ENCODE measurements at places on chromosomes 4 and X.
A peak's percentile ranks its signal among the peaks of the same experiment; 100 is the strongest.

- DNase-seq: no peak
Measured at GRCh38 chrX:69014200-69014599, 151.1 kb downstream of the PJA1 start.

DNA sequence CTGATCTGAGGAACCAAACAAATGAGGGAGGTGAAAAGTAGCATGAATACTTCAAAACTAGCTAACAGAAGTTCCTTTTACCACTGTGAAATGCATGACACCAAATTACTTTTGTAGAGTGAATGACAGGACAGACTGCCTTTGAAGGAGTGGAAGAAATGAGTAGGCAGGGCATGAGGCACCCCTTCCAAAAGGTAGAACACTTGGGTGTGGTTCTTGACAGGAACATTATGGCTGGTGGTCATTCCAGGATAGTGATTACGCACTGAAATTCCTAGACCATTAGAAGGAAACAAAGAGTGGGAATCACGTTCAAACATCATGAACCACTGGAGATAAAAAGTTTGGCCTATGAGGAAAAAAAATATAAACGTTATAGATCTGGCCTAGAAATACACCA, 4.9 kb downstream of the HUWE1 start:
- no peak for DNase-seq

- no peak for DNase-seq
Measured at GRCh38 chr4:102988429-102989020, 31.0 kb downstream of the SLC9B1 start.

DNA sequence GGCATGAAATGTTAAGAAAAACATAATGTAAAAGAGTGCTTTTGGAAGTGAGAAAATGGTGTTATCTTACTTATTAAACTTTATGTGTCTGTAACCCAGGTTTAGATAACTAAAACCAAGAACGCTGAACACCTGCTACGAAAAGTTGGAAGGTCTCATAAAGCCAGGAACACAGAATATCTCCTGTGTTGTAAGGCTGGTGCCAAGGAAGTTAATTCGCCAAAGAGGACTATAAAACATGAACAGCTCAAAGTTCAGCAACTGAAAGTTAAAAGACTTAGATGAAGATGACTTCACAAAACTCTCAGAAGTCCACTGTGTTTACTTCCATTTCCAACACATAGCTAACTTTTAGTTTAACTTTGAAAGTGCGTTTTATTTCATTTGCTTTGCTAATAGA, 54.3 kb downstream of the GPRIN3 start:
- DNase-seq: no peak

DNA sequence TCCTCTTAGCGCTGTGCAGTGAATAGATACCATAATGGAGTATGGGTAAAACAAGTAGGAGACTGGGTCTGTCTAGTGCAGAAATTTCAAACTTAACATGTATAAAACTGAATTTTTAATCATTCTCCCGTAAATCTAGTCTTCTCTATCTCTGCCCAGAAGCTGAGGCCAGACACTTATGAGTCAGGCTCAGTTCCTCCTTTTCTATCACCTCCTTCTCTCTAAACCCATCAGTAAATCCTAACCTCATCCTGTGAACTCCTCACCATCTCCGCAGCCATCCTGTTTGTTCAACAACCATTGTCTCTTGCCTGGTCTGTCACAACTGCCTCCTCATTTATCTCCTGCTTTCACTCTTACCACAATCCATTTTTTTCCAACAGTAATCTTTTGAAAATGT, 19.8 kb upstream of the SGMS2 start:
- DNase-seq: no peak

GRCh38 chr4:110088670-110089069, 109.7 kb downstream of the ELOVL6 start:
- no peak for DNase-seq

DNA sequence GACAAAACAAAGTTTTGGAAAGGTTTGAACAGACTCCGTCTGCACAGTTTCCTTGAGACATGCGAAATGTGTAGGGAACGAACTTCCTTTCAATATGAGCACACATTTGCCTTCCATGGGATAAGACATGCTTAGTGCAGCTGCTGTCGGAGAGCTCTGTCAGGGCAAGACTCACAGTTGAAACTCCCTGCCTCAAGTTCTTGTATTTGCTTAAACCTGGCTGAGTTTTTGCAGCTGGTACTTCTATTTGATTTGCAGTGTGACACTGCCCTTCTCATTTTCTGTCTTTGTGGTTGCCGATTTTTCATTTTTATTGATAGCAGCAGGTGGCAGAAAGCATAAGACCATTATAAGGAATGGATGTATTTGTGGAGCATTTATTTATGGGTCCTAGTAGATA, 18.2 kb upstream of the RHOH start:
- DNase-seq: no peak

DNA sequence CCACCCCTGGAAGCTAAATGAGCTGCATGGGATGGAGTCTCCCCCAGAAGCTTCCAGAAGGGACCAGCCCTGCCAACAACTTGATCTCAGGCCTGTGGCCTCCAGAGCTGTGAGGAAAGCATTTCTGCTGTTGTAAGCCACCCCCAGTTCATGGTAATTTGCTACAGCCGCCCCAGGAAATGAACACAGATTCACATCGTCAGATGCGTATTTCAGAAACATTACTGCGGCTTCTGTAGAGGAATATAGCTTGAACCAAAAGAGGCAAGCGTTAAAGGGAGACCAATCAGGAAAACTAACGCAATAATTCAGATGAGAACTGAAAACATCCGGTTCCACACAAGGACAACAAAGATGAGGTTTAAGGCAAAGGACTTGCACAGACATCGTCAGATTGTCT, 128.4 kb upstream of the TBL1X start:
- peak; percentile 48 for DNase-seq

GRCh38 chr4:150131581-150132228, 53.5 kb downstream of the DCLK2 start:
- no peak for DNase-seq

DNA sequence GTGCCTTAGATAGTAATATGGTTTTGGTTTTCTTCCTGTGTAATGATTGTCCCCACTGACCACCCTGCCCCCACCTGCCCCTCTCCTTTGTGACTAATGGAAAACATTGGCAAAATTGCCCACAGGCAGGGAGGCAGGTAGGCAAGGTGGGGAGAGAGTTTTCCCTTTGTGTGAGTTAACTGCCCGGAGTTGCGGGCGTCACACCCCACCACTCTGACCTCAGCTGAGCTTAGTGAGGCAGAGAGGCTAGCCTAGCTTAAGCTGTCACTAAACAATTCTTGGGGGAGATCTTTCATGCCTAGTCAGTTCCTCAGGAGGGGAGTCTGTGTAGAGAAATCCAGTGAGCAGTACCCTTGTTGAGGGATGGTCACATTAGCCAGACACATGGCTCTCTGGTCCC, 245.3 kb downstream of the BCOR start:
- no peak for DNase-seq

GRCh38 chr4:70688795-70689231, 481 bp downstream of the UTP3 start:
- DNase-seq: no peak

GRCh38 chr4:85569730-85570299, 94.9 kb downstream of the ARHGAP24 start:
- no peak for DNase-seq

GRCh38 chr4:98385831-98386230, 124.6 kb downstream of the RAP1GDS1 start:
- no peak for DNase-seq

DNA sequence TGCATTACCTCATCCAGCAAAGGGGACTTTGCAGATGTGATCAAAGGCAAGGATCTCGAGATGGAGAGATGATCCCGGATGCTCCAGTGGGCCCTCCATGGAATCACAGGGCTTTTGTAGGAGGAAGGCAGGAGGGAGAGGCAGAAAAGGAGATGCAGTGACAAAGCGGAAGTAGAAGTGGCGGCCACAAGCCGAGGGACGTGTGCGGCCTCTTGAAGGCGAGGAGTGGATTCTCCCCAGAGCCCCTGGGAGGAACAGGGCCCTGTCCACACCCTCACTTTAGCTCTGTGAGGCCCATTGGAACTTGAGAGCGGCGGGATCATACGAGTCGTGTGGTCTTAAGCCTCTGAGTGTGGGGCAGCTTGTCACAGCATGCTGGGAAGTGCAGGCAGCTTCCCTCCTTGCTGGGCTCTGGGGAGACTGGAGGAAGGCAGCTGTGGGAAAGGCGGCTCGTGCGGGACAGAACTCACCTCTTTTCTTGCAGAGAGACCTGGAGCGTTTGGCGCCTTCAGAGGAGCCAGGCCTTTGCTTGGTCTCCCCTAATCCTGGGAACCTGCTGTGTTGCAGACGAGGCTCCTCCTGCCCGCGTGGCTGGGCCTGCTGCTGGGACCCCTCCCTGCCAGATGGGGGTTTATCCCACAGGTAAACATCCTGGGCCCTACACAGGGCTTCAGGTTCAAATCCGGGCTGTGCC, 10.2 kb downstream of the SH3TC1 start:
- DNase-seq: no peak

GRCh38 chrX:123993904-123994635, 32.6 kb downstream of the STAG2 start:
- no peak for DNase-seq

GRCh38 chr4:48248559-48248953, 21.1 kb downstream of the TEC start:
- no peak for DNase-seq

GRCh38 chr4:130600706-130601105, 1504.8 kb downstream of the C4orf33 start:
- DNase-seq: no peak

DNA sequence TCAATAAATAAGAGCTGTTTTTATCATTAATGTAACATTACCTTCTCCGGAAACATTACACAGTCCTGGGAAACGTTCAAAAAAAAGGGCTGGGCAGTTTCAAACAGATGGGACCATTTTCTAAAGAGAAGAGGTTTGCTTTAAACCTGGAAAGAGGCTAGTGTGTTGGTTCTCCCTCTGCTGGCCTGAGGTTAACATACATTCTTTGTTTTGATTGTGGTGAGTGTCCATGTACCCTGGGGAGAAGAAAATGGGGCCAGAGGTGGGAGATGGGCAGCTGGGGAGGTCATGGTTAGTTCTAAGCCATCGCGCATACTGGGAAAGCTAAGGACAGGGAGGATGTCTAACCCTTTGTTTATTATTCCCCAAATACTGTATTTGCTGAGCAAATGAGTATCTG, 194.7 kb downstream of the CPEB2 start:
- no peak for DNase-seq

GRCh38 chrX:42462917-42463316, 315.0 kb downstream of the PPP1R2C start:
- no peak for DNase-seq

DNA sequence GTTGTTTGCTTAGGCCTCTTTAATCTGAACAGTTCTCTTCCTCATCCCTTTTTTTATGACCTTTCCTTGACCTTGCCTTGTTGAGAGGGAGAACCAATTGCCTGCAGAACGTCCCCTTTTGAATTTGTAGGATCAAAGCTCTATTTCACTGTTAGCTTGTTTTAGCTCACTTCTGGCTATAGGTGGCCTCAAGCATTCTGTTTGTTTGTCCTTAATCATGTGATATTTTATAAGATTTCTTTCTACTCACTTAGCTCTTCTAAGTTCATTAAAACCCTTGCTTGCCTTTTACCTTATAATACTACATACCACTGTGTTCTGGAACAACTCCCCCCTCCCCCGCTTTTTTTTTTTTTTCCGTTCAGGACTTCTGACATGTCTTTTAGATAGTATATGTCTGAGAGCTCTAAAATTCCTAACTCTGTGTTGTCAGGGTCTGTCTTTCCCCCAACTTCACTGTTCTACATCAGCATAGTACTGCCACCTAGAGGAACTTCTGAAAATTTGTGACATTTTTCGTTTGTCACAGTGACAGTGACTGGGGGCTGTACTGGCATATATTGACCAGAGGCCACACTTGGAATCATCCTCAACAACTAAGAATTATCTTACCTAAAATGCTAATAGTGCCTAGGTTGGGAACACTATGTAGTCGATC, 128.5 kb downstream of the LARP7 start:
- DNase-seq: no peak

DNA sequence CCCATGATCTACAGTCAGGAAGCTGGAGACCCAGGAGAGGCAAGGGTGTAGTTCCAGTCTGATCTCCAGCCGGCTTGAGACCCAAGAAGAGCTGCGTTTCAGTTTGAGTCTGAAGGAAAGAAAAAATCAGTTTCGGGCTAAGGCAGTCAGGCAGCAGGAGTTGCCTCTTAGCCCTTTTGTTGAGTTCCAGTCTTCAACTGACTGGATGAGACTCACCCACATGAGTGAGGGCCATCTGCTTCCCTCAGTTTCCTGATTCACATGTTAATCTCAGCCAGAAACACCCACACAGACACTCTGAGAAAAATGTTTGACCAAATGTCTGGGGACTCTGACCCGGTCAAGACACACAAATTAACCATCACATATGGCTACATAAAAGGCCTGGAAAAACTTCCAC, 73.6 kb upstream of the ELOVL6 start:
- DNase-seq: no peak

- no peak for DNase-seq
Measured at GRCh38 chr4:173076903-173077634, 91.5 kb upstream of the GALNT7 start.

DNA sequence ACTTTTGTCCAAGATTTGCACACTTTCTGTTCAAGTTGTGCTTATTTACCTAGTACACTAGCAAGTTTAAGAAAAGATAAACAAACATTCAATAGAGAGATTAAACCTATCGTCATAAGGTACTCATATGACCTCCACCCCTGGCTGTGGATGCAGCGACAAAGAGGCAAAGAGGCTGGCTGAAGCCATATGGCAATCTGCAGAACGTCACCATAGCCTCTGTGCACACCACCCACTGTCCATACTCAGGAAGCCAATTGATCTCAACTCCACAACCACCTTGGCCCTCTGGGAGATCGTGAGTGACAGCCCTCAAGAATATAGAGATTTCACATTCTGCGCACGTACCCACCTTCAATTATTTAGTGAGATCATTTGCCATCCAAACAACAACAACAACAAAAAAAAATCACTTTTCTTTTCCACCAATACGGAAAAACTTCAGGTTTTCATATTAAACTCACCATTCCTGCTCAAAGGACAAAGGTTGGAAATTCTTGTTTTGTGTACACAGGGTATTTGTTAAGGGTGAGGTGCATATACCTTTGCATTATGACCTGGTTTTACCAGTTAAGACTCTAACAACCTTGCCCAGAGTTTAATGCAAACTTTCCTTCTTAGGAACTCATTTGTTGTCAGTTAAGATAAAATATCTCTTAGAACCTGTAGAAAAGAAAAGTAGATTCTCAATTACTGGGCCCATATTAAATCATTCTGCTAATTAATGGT, 243.0 kb upstream of the FSTL5 start:
- DNase-seq: no peak

DNA sequence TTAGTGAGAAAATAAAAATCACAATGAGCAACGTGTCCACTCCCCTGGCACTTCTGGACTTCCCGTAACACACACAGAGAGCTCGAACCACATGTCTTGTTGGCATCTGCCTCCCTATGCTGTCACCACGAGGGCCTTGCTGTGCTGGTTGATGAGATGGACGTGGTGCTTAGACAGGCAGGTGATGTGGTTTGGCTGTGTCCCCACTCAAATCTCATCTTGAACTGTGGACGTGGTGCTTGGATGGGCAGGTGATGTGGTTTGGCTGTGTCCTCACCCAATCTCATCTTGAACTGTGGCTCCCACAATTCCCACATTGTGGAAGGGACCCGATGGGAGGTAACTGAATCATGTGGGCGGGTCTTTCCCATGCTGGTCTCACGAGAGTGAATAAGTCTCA, 40.0 kb downstream of the FGFRL1 start:
- DNase-seq: no peak

- no peak for DNase-seq
Measured at GRCh38 chr4:47566969-47567368, 81.9 kb downstream of the ATP10D start.
